ENCODE measurements at places on chromosomes 12 and 14.

DNA sequence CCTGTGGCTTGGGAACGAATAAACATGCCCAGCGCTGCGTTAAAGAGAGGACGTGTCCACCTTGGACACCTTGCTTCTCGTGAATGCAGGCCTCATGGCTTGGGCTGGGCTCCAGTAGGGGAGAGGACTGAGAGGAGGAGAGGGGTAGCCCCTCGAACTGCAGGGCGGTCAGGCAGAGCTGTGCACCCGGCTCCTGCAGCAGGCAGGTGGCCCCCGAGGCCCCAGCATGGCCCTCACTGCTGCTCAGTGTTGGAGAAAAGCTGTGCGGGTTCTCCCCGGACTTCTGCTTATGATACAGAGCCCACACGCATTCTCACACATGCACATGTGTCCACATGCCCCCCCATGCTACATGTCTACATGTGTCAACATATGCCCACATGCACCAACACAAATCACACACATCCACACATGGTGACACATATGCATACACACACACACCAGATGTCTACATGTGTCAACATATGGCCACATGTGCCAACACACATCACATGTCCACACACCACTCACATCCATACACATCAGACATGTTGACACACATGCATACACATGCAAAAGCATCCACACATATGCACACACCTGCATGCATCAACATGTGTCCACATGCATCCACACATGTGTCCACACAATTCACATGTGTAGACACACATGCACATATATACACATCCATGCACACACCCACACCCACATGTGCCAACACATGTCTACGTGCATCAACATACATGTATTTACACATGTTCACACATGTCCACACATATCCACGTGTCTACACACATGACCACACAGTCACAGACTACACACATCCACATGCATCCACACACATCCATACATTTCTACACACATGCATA is 3.0 kb downstream of the ADGRD1 start:
- no peak for DNase-seq

- no peak for DNase-seq
These were observed 49.1 kb upstream of the KCNJ8 start for GRCh38 chr12:21823581-21823980.

- DNase-seq = no peak
These were observed 5.0 kb upstream of the MMP19 start for GRCh38 chr12:55847603-55848291.

DNA sequence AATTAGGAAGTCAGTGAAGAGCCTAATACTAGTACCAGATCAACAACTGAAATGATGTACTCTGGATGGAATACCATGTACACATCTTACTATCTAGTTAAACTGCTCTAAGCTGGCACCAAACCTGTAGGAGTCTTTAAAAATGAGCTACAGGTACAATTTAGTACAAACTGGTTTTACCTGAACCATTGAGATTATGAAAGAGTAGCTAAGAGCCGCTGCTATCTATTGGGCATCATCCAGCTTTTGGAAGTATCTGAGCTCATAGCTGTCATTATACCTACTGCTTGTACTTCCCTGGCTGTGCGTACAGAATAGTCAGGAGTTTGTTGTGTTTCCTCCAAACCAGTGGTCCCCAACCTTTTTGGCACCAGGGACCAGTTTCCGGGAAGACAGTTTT is 12.4 kb downstream of the TBC1D30 start:
- DNase-seq = no peak

DNA sequence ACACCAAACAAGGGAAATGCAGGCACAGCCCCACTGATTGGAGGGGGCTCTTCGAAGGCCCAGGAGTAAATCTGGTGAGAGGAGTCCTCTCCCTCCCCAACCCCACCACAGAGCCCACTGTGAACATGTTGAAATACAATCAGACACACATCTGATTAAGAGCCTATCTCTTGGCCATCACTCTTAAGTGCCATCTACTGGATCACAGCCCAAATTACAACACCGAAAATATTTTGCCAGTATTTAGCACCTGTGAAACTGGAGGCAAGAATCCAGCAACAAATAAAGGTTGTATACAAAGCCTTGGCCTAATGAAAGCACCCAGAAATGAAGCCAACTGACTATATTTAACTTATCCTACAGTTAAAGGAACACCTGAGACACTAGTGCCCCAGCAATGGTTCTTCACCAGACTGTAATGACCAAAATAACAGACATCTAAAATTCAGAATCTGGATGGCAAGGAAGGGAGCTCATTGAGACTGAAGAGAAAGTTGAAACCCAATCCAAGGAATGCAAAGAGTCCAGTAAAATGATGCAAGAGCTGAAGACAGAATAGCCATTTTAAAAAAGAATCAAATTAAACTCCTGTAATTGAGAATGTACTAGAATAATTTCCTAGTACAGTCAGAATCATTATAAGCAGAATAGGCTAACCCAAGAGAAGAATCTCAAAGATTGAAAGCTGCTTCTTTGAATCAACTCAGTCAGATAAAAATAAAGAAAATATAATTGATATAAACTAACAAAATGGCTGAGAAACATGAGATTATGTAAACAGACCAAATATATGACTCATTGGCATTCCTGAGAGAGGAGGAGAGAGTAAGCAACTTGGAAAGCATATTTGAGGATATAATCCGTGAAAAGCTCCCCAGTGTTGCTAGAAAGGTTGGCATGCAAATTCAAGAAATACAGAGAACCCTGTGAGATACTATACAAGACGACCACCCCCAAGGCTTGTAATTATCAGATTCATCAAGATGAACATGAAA is 1117.0 kb downstream of the FLRT2 start:
- no peak for DNase-seq

- DNase-seq = no peak
These were observed 39.6 kb downstream of the HECTD4 start for GRCh38 chr12:112342587-112342986.

- DNase-seq = no peak
These were observed 784.1 kb upstream of the TBX3 start for GRCh38 chr12:115468087-115468510.

All from stimulated activated naive CD8-positive, alpha-beta T cell treated with anti-CD3 and anti-CD28 coated beads, Interleukin-15, amount 100 ng/mL, for 72 hours (primary cell).